Inflammatory macrophage treated with lipopolysaccharide for 1 hour (primary cell): ENCODE measurements at places on chromosomes 11 and 22.
A peak's percentile ranks its signal among the peaks of the same experiment; 100 is the strongest.

- DNase-seq, result no peak
Observed at GRCh38 chr11:30741039-30741550, 154.9 kb upstream of the MPPED2 start.

DNA sequence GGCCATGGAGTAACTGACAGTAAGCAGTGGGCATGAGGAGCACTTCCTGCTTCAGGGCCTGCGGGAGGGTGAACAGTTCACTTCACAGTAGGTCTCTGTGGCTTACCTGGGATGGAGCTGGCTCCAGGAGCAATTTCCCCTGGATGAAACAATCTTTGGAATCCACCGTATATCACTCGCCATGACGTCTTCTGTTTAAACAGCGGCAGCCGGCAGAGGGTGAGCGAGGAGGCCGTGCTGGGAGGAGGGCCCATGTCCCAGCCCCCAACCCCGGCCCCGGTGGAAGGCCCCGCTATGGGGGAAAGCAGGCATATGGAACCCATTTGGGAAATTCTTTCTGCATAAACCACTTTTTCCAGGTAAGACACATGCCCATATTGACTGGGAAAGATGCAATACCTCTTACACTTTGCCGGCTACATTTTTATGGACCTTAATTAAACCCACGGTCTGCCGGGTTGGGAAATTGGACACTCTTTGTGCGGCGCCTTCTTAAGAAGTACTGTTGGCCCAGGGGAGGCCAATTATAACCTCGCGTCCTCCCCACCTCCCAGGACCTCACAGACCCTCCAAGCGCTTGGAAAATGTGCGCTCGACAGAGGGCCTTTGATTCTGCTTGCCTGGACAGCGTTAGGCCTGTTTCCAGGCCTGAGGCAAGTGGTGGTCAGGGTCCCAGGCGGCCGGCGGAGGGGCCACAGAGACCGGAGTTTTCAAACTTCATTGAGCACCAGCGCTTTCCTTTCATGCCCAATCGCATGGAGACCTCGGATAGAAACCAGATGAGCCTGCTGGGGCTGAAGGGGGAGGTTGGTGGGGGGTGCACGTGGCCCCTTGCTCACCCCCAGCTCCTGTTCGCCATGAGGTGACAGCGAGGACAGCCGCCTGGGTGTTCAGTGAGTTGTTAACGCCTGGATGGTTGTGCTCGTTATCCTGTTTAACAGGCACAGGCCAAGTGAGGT is 40.4 kb downstream of the SMIM38 start:
- DNase-seq, result no peak

GRCh38 chr22:35274154-35274871 is 17.0 kb downstream of the HMGXB4 start:
- no peak for DNase-seq

- no peak for DNase-seq
Observed at GRCh38 chr11:102279641-102280170, 37.6 kb upstream of the BIRC3 start.

DNA sequence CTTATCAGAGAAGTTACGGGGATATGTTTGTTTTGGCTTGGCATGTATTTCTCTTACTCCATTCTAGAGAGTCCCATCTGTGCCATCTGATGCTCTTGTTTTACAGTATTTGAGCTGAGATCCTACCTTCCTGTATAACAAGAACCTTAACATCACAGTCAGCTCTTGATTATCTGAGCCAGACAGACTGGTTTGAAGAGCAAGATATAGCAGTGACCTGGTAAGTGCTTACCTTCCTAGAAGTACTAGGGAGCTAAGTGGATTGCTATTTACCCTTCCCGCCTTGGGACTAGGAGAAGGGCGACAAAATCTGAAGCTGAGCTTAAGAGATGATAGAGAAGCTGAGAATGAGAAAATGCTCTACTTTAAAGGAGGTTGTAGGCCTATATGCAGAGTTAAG is 235.3 kb downstream of the CSNK2A3 start:
- DNase-seq, result no peak

DNA sequence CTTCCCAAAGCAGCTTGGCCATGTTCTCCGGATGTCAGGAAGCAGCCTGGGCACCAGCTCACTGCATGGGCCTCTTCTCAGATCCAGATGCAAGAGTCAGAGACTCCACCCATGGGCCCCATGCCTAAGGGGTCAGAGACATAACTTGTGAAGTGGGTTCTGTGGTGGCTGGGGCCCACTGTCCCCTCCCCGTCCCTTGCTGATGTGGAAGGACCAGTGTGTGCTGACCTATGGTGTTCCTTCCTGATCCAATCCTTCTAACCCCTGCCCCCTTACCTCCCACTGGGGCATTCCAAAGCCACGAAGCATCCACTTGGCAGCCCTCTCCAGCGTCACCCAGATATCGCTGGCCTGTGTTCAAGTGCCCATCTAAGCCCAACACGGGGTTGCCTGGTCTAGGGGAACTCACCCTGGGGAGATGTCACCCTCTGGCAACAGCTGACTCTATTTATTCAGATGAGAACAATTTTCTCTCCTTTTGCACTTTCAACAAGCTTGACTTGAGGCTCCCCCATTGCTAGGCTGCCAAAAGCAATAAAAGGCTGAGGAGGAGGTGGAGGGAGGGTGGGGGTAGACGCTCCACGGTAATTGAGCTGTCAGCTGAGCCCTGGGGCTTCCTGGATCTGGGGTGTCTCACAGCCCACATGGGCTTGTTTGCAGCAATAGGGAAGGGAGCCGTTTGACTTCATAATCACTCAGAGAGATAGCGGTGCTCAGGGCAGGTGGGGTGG is 158.5 kb downstream of the ADAMTS15 start:
- DNase-seq, result no peak

DNA sequence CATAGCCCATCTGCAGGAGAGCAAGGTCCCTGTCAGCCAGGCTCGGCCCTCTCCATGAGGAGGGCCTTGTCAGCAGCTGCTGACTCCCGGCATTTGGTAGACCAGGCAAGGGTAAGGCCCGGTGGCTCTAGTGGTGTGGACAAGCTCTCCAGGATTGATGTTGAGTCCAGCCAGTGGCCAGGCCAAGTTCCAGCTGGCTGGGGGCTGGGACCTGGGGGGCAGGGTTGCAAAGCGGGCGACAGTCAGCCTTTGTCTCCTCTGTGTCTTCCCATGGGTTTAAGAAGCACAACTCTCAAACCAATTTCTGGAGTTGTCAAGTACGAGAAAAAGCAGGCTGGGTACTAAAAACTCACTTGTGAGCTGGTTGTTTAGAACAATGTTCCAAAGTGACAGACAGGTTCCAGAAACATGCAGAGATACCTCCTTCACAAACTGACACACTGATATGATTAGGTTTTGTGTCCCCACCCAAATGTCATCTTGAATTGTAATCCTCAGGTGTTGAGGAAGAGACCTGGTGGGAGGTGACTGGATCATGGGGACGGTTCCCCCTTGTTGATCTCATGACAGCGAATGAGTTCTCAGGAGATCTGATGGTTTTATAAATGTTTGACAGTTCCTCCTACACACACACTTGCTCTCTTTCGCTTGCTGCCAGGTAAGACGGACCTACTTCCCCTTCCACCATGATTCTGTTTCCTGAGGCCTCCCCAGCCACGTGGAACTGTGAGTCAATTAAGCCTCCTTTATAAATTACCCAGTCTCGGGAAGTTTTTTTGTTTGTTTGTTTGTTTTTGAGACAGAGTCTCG is 52.3 kb upstream of the SERPIND1 start:
- no peak for DNase-seq

DNA sequence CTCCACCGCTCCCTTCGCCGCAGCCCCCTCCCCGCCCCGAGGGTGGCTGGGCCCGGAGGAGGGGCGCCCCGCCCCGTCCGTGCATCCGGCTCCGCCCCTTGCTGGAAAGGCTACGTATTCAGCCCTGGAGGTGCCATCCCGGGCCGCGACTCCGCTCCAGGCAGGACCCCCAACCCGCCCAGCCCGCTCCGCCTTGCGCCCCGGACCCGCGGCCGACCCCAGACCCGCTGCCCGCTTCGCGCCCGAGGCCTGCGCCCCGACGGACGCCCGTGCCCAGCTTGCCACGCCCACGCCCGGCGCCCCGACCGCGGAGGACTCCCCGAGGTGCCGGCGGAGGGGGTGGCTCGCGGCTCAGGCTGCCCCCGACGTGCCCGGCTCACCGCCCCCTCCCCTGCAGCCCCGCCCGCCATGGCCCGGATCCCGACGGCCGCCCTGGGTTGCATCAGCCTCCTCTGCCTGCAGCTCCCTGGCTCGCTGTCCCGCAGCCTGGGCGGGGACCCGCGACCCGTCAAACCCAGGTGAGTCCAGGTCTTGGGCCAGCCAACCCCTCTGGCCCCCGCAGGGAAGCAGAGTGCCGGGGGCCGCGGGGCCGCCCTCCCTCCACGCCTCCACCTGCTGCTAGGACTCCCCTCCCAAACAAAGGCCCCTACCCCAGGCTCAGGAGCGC is at the start of gene ADM2:
Gene ADM2, plus strand, starts transcription at position 104 of the 667 bp plus-strand sequence. Its CDS starts 305 bp downstream, at position 409.
- DNase-seq, result no peak

GRCh38 chr11:96101146-96101545 is 177.2 kb upstream of the MTMR2 start:
- no peak for DNase-seq

DNA sequence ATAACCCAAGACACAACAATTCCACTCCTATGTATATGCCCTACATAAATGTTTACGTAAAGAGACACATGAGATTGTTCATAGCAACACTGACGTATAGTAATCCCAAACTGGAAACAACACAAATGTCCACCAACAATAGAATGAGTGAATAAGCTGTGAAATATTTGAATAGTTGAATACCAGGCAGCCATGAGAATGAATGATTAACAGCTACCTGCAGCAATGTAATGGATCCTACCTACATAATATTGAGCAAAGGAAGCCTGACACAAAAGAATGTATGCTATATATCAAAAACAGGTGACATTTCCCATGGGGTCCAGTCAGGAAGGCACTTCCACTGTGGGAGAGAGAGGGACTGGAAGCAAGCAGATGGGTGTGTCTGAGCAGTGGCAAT is 92.8 kb upstream of the LINC01488 start:
- DNase-seq, result no peak

DNA sequence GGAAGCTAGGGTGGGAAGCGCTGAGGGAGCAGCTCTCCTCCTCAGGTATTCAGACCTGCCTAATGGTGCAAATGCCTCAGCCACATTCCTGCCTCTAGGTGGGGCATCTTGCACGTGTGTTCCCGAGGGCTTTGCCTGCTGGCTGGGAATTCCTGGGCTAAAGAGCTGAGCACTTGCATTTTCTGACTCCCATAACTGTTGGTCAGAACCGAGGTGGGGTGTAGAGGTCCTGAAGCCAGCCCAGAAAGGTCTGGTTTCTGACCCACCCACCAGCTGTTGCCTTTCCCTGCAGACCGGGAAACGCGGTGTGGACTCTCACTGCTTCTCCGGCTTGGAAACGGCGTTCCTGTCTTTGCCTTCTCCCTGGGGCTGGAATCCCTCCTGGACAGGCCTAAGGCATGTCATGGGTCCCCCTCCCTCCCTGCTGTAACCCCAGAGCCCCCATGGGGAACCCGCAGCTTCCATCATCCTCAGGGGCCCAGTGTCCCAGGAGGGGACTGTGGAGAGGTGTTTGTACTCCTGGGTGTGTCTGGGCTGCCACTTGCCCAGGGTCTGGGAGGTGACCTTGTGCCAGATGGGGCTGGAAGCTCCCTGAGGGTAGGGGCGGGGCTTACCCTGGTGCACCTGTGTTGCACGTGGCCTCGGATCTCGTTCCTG is 24.0 kb upstream of the SMIM38 start:
- DNase-seq, result no peak

DNA sequence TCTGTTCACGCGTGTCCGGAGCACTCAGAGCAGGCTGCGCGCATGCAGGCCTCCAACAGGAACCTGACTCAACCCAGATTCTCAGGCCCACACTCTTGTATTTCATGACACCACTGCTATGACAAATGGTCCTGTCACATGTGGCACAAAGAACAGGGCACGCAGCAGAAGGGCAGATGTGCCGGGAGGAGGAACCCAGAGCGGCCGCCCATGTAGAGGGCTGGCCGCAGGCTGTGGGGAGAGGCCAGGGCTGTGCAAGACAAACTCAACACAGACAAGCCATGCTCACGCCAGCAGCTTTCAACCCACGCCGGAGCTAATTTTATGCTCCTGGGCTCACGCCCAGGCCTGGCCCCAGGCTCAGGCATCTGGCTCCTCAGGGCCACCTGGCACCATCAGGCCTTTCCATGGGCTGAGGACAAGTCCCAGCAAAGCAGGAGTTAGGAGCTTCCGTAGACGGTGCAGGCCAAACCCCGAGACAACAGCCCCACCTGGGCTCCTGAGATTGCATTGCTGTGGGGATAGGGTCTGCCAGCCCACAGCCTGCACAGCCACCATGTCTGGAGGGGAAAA is 40.0 kb downstream of the DUSP8 start:
- DNase-seq, result peak; percentile 10

DNA sequence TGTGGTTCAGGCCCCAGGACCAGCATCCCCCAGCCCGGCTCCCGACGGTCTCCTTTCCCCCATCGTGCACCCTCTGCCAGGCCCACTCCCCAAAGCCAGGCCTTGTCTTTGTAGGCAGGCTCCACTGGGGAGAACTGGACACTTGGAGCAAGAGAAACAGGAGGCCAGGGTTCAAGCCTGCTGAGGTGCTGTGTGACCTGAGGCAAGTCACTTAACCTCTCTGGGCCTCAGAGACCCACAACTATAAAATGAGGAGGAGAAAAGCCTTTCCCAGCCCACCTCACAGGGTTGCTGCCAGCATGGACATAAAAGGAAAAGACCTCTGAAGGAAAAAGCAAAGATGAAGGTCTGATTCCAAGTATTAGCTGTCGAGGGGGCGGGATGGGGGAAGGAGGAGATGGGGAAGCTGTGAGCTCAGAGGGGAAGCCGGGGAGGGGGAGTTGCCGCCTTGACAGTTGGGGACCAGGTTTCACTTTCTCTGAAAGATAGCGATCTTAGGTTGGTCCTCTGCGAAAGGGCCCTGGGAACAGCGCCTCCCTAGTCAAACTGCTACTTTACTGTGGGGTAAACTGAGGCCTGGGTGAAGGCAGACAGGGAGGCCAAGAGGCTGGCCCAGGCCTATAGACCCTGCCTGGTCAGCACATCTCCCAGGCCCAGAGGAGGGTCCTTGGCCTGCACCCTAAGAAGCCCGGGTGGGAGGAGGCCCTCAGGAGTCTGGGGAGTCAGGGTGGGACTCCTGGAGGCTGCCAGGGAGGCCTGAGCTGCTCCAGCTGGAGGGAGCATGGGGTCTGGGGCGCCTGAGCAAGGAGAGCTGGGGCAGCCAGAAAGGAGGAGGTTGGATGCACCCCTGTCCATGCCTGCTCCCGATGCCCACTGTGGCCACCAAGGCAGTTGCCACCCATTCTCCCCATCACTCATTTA is 991 bp upstream of the OSM start:
- peak; percentile 73 for DNase-seq

GRCh38 chr22:49793296-49793695 is 34.4 kb downstream of the BRD1 start:
- DNase-seq, result no peak

GRCh38 chr22:36824655-36825054 is 7.8 kb upstream of the PVALB start:
- DNase-seq, result no peak

DNA sequence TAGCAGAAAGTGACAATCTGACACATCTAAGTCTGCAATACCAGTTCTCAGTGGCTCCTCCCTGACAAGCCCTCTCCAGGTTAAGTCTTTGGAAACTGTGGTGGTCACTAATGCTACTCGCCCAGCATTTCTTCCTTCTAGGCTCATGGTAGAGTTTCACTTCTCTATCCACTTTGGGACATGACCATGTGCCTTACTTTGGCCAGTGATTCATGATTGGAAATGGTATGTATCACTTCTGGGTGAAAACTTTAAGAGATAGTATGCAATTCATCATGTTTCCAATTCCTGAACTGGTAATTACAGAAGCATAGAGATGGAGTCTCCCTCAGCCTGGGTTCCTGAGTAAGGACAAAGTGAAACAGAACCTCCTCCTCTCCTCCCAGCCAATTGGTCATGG is 151.5 kb upstream of the LMO1 start:
- peak; percentile 20 for DNase-seq
